ENCODE measurements at places on chromosomes 12 and 14. TPM values are rescaled to one million over a fixed set of nuclear protein-coding genes. Genes with fewer than 3 reads are reported as not detected.

The AEBP2 gene
- total RNA-seq, result 17.9 TPM

The NEUROD4 gene
- not detected for total RNA-seq

The CSRP2 gene
- total RNA-seq, result 26.7 TPM

The ADAM21 gene
- total RNA-seq, result 0.25 TPM

The VSX2 gene
- not detected for total RNA-seq

The DERA gene
- 72.2 TPM for total RNA-seq

The TEP1 gene
- total RNA-seq, result 17.8 TPM

The PYGL gene
- 39.3 TPM for total RNA-seq

The TPPP2 gene
- total RNA-seq, result not detected

The DNAI7 gene
- total RNA-seq, result 4.2 TPM

The CACNB3 gene
- 16.1 TPM for total RNA-seq

The TAS2R19 gene
- total RNA-seq, result 6.3 TPM
